ENCODE measurements at places on chromosomes 5 and 9.

- no peak for DNase-seq
Observed at GRCh38 chr5:31763424-31763823, 124.5 kb downstream of the PDZD2 start.

- peak; percentile 40 for DNase-seq
Observed at GRCh38 chr9:96478829-96479371, 28.9 kb downstream of the HABP4 start.

GRCh38 chr5:142684508-142685041 lies 1.3 kb downstream of the FGF1 start:
- no peak for DNase-seq

GRCh38 chr5:71748360-71748759 lies 29.3 kb downstream of the CARTPT start:
- no peak for DNase-seq

- DNase-seq, result no peak
Observed at GRCh38 chr5:175279506-175279905, 164.5 kb downstream of the DRD1 start.

GRCh38 chr5:1371218-1371971 lies 26.5 kb upstream of the CLPTM1L start:
- DNase-seq, result no peak

DNA sequence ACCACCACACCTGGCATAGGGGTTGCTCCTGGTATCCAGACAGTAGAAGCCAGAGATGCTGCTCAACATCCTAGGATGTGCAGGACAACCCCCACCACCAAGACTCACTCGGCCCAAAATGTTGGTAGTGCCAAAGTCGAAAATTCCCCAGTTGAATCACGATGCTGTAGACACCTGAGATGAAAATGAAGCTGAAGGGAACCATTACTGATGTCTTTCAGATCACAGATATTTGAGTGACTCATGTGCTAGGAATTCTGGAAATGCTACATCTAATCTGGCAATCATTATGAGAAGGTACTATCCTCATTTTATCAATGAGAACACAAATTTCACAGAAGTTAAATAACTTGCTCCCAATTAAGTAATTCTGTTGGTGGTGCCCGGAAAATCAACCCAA lies 21.0 kb upstream of the UBE2QL1 start:
- DNase-seq, result no peak

DNA sequence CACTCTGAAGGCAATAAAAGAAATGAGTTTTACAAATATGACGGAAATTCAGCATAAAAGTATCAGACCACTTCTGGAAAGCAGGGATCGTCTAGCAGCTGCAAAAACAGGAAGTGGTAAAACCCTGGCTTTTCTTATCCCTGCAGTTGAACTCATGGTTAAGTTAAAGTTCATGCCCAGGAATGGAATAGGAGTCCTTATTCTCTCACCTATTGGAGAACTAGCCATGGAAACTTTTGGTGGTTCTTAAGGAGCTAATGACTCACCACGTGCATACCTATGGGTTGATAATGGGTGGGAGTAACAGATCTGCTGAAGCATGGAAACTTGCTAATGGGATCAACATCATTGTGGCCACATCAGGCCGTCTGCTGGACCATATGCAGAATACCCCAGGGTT lies 93.5 kb upstream of the RGMB start:
- no peak for DNase-seq

DNA sequence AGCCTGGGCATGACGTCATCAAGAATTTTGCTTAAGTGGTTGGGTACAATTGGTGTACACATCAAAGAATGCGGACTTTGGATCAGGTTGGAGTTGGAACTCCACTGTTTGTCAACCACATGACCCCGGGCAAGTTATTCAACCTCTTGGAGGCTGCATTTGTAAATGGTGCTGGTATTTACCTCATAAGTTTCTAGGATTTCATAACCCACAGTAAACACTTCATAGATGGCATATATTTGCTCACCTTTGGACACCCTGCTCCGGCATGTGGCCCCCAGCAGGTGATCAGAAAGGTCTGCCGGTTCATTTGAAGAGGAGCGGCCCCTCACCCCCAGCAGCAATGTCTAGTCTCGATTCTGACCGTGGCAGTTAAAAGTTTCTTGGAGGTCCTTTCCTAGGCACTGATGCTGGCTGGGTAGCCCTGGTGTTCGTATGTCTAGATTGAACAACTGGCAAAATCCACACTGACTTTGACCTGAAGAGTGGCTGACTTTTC lies 60.6 kb downstream of the IL6ST start:
- no peak for DNase-seq

DNA sequence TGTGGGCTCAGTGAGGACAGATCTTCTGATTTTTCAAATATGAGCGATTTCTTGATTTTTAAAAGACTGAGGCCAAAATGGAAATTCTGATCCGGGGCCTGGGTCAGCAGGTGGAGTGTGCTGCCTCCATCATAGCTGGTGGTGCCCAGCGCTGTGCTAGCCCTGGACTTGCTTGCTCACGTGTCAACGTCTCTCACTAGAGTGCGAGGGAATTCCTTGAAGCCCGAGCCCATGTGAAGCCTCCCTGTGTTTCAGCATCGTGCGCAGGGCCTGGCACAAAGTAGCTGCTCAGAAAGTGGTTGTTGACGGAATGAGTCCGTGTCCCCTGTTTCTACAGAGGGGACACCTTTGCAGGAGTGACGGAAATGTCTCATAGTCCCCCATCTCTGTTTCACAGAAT lies 50.5 kb downstream of the RGS3 start:
- no peak for DNase-seq
